SHP77 treated with DMSO at 0.1 percent for 48 hours (cell line): ENCODE measurements at places on chromosomes 12 and 14.

DNA sequence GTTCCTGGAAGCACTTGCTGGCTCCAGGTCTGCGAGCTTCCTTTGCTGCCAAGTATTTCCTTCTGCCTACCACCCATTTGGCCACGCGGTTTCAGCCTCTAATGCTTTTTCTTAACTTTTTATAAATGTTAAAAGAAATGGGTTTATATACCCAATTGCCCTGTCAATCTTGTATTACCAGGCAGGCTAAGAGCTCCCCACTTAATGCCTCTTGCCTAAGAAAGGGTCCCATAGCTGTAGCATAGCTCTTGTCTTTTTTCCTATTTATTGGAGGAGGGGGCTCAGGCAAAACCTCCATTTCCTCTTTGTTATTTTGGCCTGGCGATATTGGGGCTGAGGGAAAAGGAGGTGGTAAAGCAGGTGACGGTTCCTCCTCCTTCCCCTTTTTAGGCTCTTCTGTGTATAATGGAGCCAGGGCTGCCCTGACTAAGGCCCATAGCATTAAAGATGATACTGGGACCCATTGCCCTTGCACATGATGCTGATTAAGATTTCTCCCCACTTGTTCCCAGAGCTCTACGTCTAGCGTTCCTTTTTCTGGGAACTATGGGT is 21.6 kb upstream of the BLTP3B start:
- no peak for DNase-seq

- DNase-seq: no peak
These were observed 1330.4 kb downstream of the SLC16A7 start for GRCh38 chr12:60926256-60926655.

- DNase-seq: no peak
These were observed 70.5 kb downstream of the TBC1D30 start for GRCh38 chr12:64894827-64895475.

DNA sequence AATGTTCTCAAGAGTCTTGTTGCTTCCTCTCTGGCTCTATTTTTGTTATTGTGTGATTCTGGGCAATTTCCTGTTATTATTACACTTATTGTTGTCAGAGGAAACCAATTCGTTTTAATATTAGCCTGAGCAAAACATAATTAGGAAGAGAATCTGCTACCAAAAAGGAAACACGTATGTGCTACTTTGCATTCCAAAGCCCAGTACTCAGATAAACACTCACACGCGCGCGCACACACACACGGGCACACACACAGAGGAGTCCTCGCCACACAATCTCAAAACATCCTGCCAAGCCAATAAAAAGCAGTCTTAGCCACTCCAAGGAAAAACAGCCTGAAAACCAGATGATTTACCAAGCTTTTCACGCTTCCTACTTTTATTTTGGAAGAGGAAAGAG is 400.7 kb downstream of the NUAK1 start:
- DNase-seq: no peak

DNA sequence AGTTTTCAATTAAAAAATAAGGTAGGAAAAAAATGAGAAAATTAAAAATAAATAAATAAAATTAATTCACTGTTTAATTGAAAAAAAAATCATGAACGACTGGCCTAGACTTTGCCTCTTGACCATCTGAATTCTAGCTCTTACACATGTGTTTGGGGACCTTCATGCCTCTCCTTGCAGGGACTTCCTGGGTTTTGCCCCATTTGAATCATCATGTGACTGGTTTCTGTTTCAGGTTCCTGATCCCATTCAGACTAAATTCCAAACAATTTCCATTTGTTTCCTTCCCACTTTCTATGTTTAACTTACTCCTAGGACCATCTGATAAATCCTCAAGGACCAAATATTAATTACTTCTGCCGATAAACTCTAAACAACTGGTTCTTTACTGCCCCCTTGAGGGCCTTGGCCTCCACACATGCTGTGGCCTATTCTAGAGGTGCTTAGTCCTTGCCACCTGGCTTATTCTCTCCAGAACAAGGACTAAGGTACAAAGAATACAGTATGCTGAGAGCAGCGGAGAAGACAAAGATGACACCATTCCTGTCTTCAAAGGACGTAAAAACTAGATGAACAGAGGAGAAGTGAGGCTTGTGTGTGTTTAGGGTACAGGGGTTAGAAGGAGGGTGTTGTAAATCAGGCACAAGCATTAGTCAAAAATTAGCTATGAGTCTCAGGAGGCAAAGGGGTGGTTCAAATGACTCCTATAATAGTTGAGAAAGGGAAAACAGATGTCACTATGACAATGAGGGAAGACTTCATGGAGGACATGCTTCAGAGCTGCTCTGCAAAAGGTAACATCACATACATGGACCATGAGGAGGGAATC is 125.8 kb upstream of the AVPR1A start:
- DNase-seq: peak; percentile 39

DNA sequence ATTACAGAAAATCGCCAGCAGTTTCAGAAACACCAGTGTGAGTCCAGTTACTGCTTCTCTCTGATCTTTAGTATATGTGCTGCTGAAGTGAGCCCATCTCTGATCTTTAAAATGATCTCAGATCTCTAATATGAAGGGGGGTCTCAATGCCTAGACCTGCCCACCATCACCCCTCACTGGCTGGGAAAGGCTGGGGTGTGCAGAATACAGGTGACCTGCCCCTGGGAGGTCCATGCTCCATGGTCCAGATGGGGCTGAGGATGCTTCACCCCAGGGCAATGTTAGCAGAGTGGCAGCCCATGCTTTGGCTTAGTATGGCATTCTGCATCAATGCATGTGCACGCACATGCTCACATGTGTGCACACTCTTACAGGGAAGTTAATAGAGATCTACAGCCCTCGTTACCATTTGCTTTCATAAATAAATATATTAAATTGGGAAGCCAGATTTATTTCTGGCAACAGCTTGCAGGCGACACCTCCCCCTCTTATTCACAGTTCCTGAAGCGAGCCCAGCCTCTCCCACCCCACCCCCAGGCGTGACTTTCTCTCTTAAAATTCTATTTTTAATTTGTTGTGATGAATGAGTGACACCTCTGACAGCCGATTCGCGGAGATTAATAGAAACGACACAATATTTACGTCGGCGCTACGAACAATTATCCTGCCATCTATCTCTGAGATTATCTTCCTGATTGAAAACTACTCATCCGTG is 104.7 kb upstream of the ESRRB start:
- no peak for DNase-seq

- no peak for DNase-seq
These were observed 687.8 kb downstream of the NRXN3 start for GRCh38 chr14:78857974-78858373.

- no peak for DNase-seq
These were observed 304.2 kb upstream of the AMIGO2 start for GRCh38 chr12:47383942-47384341.

- DNase-seq: no peak
These were observed 218.9 kb downstream of the ACSS3 start for GRCh38 chr12:81296556-81297305.
